ENCODE measurements at places on chromosomes 7 and 10.
A peak's percentile ranks its signal among the peaks of the same experiment; 100 is the strongest.

GRCh38 chr7:141122736-141123135 is 48.9 kb downstream of the TMEM178B start:
- DNase-seq: no peak

DNA sequence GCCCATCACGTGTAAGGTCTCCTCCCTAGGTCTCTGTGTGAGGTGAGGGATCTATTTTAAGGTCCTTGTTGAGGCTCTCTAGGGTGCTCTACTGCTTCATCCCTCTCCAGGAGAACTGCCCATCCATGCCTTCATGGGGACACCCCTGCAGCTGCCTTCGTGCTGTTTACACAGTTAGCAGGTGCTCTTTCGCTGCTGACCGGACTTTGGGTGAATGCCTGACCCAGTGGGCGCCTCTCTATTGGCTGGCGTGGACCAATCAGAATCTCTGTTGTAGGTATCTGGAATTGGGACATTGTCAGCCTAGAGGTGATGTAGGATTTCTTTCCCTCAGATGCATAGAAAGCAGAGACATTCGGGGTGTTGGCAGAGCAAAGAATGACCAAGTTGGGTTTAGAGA is 38.7 kb upstream of the HMX3 start:
- DNase-seq: no peak

GRCh38 chr7:73740771-73741170 is 2.2 kb upstream of the ABHD11 start:
- DNase-seq: no peak

GRCh38 chr10:11760151-11760550 is 18.0 kb downstream of the ECHDC3 start:
- no peak for DNase-seq

DNA sequence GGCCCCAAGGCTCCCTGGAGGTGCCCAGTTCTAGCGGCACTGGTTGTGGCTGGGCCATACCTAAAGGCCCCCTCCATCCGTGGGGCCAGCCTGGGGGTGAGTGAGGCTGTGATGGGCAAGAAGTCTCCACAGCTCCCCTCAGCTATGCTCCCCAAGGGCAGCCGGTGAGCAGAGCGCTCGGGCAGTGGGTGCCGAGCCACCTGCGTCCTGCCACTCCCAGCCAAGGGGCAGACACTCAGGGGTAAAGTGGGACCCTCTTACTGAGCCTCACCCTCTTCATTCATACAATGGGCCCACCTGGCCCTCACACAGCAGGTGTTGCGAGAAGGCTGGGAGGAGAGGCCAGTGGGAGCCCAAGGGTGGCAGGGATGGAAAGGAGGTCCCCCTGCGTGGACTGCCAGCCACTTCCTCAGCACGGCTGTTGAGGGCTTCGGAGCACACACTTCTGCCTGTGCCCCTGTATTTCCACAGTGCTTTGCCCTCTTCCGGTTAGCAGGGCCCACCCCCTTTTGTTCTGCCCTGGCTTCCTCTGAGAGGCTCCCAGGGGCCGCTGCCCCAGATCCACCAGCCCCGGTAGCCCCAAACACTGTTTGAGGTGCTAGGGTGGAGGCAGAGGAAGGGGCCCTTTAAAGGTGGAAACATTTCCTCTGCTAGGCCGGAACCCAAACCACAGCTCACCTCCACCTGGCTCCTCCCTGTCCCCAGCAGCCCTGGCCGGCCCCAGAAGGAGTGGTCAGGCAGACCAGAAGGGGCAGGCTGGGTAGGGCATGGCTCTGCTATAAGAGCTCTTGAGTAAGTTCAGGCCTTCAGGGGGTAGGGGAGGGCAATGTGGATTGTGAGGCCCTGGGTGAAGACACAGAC is 16.4 kb upstream of the C10orf105 start:
- peak; percentile 71 for DNase-seq

Data from activated CD4-positive, alpha-beta T cell treated with anti-CD3 and anti-CD28 coated beads, Interleukin-2, amount 50 U/mL, for 48 hours (primary cell).